Fibroblast of lung (primary cell): ENCODE measurements at places on chromosomes 2 and 18. TPM values are rescaled to one million over a fixed set of nuclear protein-coding genes. Genes with fewer than 3 reads are reported as not detected.
A peak's percentile ranks its signal among the peaks of the same experiment; 100 is the strongest.

The MEMO1 gene
- total RNA-seq: 26.7 and 34.0 TPM in 2 replicates

DNA sequence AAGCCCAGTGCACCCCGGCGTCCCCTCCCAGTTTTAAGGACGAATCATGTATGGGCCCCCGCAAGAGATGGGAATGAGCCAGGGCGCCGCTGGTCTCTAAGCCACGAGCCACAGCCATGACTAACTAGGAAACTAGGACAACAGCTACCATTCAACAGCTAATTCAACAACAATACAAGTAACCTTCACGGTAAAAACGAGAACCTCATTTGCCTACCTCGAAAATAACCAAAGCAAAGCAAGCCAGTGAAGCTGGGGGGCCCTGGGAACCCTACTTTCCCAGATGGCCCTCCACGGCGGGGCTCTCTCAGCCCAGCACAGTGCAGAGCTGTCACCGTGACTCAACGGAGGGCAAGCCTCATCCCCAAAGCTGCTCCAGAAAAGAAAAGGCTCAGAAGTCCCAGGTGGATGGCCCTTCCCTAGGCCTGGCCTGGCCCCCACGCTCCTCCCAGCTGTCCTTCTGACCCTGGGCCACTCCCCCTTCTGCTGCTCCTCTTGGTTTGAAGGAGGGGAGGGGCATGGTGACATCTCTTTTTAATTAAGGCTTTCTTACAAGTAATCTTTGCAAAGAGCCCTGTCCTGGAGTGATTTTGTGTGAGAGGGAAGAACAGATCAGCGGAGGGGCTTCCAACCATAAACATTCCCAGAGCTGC is 126.3 kb downstream of the HDAC4 start:
- peak; percentile 89 for DNase-seq

- peak; percentile 20 for DNase-seq
Observed at GRCh38 chr18:47915229-47915628, 15.2 kb downstream of the SMAD2 start.

- peak; percentile 21 for DNase-seq
Observed at GRCh38 chr2:150981826-150982225, 279.8 kb downstream of the RBM43 start.

DNA sequence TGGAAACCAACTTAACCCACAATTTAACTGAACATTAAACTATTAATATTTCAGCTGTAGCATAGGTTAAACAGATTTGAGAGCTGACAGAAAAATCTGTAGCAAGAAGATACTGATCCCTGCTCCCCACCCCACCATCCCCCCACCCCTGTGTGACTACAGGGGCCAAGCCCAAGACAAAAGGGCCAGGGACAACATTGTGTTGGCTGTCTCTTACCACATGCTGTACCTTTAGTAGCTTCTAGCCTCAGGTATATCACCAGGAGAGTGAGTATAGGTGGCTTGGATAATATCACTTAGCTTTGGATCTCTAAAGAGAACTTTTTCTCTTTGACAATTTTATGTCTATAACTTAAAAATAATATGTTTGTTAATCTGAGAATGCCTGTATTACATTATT is 140.7 kb downstream of the AGPS start:
- DNase-seq: no peak

- DNase-seq: no peak
Observed at GRCh38 chr18:38174594-38174993, 609.0 kb upstream of the CELF4 start.

DNA sequence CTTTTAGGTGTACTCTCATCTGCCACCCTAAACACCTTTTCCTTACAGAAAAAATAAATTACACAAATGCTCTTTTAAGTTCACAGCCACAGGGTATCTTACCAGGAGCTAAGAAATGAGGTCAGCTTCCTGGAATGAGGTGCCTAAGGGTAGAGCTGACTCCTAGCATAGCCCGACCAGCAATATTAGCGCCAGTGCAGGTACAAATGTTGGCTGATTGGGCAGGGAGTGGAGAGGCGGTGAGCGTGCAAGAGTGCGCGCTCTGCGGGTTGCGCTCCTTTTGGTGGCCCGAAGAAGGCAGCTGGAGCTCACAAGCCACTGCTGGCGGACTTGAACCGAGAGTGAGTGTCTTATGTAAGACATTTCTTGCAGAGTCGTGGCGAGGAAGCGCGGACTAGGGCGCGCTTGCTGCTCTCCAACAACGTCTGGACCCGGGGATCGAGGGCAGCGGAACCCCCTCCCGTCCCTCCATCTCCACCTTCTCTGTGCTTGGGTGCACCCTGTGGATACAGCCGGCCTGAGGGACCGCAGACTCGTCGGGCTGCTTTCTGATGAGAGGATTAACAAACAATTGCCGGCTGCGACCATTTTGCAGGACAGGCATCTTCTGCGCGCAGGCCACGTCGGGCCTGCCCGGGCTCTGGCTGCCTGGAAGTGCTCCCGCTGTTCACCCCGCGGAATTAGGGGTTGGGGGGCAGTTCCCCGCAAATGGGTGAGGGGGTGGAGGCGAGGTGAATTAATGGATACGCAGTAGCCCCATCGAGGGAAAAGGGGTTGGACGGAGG is 17.3 kb downstream of the BOLA3 start:
- peak; percentile 1 for DNase-seq

The CPLX4 gene
- total RNA-seq: not detected in 2 replicates

- DNase-seq: no peak
Observed at GRCh38 chr2:152420936-152421335, 86.0 kb downstream of the FMNL2 start.
